NCI-H69 (cell line): ENCODE measurements at places on chromosomes 1 and 21.

DNA sequence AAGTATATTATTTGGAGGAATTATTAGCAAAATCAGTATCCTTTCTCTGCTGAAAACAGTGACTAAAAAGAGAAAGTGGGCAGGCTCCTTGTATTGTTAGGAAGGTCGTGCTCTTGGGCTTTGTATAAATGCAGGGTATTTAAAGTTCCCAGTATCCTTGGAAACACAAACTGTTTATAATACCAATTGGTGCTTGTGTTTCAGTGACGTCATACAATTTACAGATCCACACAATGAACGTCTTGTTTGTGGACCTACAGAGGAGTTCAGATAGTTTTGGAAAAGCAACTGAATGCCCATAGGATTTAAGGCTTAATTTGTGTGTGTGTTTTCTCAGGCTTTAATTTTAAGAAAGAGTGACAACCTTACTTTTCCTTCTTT is 168.2 kb downstream of the RASAL2 start:
- DNase-seq: peak; percentile 45

GRCh38 chr21:35231090-35231489 is 182.0 kb upstream of the RUNX1 start:
- DNase-seq: no peak

DNA sequence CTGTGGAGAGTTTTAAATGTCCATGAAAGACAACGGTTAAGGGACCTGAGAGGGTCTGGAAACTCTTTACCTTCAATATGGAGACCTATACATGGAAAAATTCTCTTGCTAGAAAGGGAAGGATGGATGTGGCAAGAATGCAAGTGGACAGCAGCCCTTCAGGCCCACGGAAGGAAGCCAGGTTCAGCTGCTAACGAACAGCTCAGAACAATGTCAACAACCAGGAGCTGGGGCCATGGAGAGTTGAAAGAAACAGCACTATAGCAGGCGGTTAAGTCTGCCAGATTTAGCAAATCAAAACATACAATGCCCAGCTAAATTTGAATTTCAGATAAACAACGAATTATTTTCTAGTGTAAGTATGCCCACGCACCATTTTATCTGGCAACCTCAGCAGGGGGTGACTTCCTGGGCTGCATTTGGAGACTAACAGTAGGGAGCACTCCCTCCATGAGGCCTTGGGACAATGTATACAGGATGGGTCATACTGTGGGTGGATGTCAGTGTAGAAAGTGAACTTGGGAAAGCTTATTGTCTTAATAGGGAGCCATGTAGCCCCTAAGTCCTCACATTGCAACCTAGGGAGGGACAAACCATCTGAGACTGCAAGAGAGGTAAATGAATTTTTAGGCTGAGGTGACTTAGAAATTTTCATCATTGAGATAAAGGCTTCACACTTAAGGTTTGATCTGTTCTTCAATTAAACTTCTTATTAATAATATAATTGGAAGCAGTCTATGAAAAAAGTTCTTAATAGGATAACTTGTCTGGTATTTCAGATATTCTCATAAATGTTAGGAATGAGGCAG is 7.8 kb upstream of the H3-3A start:
- no peak for DNase-seq

- DNase-seq: peak; percentile 89
Observed at GRCh38 chr1:155070158-155070621, 6.7 kb downstream of the EFNA4 start.

DNA sequence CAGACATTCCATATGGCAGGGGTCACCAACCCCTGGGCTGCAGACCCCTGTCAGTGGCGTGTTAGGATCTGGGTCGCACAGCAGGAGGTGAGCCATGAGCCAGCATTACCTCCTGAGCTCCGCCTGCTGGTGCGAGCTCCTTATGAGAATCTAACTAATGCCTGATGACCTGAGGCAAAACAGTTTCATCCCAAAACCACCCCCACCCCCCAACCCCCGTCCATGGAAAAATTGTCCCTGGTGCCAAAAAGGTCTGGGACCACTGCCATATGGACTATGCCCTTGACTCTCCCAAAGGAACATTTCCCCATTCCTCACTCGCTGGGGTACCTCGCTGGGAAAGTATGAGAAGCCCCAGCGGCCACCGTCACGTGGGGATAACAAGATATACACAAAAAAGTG is 6.4 kb upstream of the CPT2 start:
- no peak for DNase-seq

- peak; percentile 32 for DNase-seq
Observed at GRCh38 chr1:106980121-106980520, 76.4 kb upstream of the PRMT6 start.

- DNase-seq: no peak
Observed at GRCh38 chr1:53015508-53015860, 46.5 kb upstream of the PODN start.

- no peak for DNase-seq
Observed at GRCh38 chr1:31208361-31208945, 31.2 kb downstream of the NKAIN1 start.

DNA sequence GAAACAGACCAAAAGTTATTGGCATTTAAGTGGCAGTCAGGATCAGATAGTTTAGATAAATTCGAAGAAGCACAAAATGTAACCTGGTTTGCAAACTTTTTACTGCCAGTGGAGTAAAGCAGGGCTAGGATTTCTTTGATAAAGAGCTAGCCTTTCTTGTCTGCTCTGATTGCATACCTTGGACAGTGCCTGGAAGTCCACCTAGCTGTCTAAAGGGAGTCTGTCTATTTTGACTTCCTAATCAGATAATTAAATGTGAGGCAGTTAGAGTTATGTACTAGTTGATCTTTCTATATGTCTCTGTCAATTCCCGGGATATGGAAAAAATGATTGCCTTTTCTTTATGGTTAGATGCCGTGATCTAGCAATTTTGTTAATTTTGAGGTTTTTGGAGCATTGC is 4.1 kb downstream of the GPSM2 start:
- DNase-seq: no peak

DNA sequence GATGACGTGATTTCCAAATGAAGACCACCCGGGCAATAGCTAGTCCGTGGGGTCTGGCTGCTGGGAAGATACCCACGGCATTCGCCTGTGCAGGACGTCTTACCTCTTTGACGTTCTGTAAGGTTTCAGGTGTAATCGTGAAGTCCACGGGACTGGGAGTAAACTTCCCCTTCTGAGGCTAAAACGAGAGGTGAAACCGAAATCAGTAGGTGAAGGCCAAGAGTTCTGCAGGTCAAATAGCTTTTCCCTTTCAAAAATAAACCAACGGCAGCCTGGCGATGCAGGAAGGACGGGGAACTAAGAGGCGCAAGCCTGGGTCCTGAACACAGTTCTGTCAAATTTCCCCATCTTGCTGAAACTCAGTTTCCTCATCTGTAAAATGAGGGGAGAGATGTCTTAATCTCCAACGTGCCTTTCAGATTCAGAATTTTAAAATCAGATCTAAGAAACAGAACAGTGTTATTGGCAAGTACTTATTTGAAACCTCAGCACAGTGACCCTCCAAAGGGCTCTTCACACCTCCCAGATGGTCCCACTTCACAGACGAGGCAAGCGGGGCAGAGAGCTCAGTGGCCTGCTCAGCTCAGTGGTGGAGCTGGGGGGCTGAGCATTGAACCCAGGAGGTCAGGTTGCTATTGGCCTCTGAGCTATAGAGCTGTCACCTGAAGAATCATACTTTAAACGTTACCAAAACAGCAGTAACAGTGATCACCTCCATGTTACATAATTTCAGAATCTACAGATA is 34.7 kb downstream of the VPS26C start:
- DNase-seq: no peak

GRCh38 chr1:47424336-47424982 is 8.4 kb downstream of the FOXE3 start:
- peak; percentile 76 for DNase-seq

GRCh38 chr1:222286011-222286410 is 261.9 kb downstream of the HHIPL2 start:
- DNase-seq: peak; percentile 35

DNA sequence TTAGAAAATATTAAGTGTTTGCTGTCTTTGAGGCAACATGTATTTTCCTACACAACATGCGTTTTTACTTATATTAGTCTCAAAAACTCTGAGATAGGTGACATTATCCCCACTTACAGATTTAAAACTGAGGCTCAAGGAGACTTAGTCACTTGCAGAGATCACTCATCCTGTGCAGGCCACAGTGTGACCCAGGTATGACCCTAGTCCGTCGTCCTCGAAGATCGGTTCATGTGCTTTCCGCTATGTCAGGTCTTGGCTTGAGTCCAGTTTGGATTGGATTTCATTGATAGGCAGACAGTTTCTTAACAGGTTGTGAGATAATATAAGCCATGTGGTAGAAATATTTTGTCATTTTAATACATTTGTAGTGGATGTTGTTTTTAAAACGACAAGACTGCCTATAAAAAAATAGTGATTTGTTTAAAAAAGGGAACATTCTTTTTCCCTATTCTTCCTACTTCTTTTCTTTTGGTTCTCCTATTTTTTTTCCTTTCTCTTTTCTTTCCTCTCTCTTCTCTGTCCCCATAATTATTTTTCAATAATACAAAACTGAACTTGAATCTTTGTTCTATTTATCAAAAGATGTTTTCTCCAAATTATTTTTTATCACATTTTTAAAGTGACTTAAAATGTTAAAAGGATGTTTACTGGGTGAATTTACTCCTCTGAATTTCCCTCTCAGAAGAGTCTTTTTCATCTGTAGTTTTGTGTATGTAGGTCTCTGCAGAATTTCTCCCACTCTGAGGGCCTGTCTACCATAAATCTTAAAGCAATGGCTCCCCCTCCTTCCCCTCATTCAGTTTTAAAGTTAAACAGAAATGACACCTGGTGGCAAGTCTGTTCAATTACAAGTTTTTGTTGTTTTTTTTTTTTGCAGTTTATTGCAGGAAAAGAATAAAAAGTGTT is 81.8 kb downstream of the PHTF1 start:
- DNase-seq: peak; percentile 65

GRCh38 chr1:117121589-117122329 is at the start of gene TRIM45:
TRIM45 (minus strand) TSS chr1:117121749; CDS start chr1:117121201, 548 bp downstream.
- peak; percentile 96 for DNase-seq

- no peak for DNase-seq
Observed at GRCh38 chr21:45575304-45575992, 33.2 kb upstream of the SLC19A1 start.

- no peak for DNase-seq
Observed at GRCh38 chr1:25541425-25541824, 2.0 kb upstream of the LDLRAP1 start.
